ENCODE measurements at places on chromosomes 6 and 20.

- no peak for DNase-seq
These were observed 11.0 kb downstream of the SRSF3 start for GRCh38 chr6:36605143-36605542.

DNA sequence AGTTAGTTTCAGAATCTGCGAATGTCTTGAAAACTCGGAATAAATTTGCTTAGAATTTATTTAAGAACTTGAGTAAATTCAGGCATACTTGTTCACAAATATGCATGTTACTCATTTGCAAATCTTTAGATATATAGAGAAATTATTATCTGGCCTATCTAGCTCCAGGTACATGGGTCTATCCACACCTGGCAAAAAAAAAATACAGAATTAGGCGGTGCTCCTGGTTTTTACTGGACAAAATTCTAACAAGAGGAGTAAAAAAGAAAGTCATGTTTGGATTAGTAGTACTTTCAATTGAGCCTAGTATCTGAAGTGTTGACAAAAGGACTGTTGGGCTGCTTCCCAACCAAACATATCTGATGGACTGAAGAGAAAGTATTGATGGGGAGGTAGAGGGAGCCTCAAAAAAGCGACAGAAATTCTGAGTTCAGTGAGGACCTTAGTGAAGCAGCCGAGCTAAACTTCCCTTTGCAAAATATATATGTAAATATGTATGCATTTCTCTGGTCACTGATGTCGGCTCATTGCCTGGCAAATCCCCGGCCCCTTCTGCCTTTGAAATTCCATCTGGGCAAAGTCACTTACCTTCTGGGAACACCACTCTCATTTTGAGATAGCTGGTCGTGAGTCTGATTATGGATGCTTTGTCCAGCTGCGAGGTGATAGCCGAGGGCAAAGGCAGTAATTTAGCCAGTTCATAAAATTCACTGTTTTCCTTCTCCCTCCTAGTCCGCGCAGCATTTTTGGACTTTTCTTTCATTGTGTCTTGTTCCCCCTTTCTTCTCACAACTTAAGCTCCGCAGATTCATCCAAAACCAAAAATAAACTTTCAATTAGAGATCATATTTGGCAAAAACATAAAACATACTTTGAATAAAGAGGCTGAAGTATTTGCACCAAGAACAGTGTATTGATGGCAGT lies 1.8 kb downstream of the SIM1 start:
- no peak for DNase-seq

GRCh38 chr6:33607784-33608161 lies 13.3 kb upstream of the ITPR3 start:
- DNase-seq, result no peak

- peak; percentile 89 for DNase-seq
These were observed 200.9 kb downstream of the EDN1 start for GRCh38 chr6:12490904-12491571.
